Activated naive CD8-positive, alpha-beta T cell treated with anti-CD3 and anti-CD28 coated beads, Interleukin-2, amount 10 ng/mL, durations not matched to agents 7 days and 5 days (primary cell): ENCODE measurements at places on chromosomes 6 and 20. TPM values are rescaled to one million over a fixed set of nuclear protein-coding genes. Genes with fewer than 3 reads are reported as not detected.

DNA sequence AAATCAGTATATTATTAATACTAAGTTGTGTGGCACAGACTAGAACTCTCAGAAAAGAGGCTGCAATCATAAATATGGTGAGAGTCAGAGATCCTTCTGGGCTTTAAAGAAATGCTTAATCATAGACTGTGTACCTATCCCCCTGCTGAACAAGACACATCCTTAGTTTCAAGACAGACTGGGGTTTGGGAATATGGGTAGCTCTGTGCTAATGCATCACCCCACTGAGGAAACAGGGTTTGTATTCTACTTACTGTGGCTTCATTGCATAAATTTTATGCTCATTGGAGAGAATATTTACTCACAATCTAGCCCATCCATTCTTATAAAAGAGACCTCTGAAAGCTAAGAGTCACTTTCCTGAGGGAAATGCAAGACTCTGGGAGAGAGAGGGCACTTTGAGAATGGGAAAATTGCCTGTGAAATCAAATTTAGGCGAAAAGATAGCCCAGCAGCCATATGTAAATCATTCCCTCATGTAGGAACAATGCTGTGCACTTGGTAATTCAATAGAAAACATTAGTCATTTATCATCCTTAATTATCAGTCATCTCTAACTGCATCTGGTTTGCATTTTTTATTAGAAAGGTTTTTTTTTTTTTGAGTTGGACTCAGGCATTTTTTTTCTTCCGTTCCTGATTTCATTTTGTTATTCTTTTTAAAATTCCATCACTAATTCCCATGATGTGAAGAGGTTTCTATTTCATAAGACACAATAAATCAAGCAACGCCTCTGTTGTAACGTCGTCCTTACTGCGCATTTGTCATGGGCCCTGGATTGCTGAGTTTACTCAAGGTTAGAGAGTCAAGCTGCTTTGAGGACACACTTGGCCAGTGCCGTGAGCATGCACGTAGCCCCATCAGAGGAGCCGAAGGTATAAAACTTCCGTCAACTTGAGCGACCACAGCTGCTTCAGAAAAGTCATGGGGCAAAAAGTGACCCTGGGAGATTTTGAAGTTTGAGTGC lies 91.8 kb downstream of the TRMT11 start:
- no peak for DNase-seq

NPEPL1 gene
- total RNA-seq: 37.8 TPM

GRCh38 chr6:116251568-116252384 lies 2.1 kb downstream of the TSPYL4 start:
- no peak for DNase-seq

DNA sequence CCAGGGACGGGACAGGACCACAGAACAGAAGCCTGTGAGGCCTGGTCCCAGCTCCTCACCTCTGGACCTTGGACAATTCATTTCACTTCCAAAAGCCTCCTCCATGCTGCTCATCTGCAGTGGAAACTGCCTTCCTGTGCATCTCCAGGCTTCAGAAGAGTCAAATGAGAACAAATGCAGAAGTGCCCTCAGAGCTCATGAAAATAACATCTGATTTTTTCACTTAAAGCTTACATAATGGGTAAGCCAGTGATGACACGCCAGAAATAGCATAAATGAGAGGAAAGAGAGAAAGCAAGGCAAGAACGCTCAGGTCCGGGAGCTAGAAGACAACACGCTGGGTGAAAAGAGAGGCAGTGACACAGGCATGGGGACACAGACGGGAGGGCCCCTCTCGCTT lies 7.9 kb downstream of the CNKSR3 start:
- no peak for DNase-seq

SOX18 gene
- total RNA-seq: 0.51 TPM

ZC2HC1B gene
- total RNA-seq: not detected

DNA sequence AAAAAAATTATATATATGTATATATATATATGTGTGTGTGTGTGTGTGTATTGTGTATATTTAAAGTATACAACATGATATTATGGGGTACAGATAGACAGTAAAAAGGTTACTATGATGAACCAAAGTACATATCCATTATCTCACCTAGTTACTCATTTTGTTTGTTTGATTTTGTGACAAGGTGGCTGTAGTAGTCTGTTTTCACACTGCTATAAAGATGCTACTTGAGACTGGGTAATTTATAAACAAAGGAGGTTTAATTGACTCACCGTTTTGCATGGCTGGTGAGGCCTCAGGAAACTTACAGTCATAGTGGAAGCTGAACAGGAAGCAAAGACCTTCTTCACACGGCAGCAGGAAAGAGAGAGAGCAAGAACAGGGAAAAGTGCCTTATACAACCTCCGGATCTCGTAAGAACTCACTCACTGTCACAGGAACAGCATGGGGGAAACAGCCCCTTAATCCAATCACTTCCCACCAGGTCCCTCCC lies 30.2 kb upstream of the DACT2 start:
- DNase-seq: no peak

B4GALT5 gene
- total RNA-seq: 13.5 TPM

GTSF1L gene
- not detected for total RNA-seq

SF3B5 gene
- total RNA-seq: 127 TPM

TOX2 gene
- total RNA-seq: 0.44 TPM

DNA sequence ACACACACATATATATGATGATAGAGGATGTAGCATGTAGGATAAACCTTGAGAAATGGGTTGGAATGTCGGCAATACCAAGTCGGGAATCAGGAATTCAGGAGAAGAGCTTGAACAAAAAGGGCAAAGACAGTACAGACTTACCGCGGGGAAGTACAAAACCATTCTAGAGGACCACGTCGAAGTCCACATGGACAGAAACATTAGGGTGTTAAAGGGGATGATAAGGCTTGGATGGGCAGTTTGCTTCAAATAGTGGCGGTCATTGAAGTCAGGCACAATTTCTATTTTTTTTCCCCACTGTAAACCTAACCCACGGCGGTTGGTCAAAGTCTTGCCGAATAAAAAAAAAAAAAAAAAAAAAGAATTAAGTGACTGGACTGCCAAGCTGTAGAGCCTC lies 766 bp upstream of the NUS1 start:
- DNase-seq: no peak

DNA sequence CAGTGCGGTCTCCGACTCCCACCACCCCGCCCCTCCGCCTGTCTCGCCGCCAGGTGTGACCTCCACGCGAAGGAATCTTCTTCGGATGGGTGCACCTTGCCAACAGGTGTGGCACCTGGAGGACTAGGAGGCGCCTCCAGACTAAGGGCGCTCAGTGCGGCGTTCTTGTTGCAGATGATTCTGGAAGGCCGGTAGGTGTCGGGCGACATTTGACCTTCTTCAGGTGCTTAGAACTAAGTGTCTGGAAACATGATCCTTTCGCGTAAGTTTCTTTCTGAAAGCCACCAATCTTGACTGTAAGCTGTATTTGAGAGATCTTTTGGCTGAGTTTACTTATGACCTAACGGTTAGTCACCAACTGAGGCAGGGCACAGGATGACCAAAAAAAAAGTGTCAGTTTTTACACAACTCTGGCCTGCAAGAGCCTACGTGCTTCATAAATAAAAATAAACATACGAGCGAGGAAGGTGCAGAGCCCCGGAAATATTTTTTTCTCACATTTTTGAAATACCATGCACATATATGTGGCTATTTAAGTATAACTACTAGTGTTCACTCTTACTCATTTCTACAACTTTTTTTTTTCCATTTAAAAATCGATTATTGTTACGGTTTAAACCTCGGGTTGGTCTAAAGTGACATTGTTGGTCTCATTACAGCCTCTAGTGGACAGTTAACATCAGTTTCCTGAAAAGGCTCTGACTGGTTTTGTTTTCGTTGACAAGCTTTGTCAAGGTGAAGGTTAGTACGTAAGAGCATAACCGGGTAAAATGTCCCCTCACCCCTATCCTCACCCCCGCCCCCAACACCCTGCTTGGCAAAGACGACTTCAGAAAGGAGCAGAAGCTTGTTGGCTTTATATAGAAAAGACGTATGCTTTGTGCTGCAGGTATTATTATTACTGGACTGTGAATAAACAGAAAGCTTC lies 1.6 kb upstream of the ATXN1 start:
- peak; percentile 60 for DNase-seq

- no peak for DNase-seq
Observed at GRCh38 chr6:158556113-158556512, 3.8 kb upstream of the TMEM181 start.

- no peak for DNase-seq
Observed at GRCh38 chr6:122392564-122393350, 6.7 kb upstream of the HSF2 start.

DNA sequence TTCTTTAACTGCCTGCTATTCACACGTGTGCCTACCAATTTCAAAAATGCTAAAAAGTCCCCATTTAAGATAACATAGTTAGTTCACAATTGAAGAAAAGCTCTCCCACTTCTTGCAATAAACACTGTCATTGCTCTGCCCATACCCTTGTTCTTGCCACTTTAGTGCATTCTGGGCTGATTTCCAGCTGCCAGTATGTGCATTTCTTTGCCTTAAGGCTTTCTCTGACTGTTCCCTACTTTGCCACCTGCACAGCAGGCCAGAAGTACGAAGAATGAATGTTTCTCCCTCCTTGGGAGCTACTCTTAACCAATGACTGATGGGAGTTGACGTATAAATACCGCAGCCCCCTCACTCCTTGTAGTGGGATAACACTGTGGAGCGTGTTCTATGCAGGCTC lies 16.0 kb upstream of the ATRN start:
- no peak for DNase-seq

DNA sequence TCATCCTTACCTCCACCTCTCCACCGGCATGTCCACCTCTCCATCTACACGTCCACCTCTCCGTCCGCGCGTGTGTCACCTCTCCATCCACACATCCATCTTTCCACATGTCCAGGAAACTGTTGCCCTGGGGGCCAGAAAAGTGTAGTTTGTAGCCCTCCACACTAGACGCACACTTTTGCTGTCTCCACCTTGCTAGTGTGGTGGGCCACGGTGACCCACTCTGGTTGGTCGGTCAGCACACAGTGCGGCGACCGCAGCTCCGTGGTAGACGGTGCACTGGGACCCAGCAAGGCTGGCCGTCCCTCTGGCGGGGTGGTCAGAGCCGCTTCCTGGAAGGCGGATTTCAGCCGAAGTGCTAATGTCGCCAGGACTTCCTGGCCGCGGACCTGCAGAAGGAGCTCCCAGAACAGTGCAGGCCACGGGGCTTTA lies 268.6 kb downstream of the DLL1 start:
- no peak for DNase-seq

GRCh38 chr20:43765916-43766315 lies 39.1 kb upstream of the GTSF1L start:
- DNase-seq: no peak

DNA sequence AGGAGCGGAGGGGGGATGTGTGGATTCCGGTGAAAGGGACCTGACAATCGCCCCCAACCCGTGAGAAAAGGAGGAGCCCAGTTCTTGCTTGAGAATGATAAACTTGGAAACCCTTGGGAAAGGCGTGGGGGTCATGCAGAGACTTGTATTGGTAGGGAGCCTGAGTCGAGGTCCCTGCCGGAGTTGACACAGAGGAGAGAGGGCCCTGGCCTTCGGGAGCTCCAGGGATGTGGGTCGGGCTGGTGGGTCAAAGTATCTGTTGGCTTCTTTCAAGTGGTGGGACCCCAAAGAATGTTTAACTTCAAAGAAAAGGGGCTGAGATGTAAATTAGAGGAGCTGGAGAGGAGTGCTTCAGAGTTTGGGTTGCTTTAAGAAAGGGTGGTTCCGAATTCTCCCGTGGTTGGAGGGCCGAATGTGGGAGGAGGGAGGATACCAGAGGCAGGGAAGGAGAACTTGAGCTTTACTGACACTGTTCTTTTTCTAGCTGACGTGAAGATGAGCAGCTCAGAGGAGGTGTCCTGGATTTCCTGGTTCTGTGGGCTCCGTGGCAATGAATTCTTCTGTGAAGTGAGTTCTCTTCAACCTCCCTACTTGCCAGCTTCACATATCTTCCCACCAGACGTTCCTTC lies 571 bp downstream of the CSNK2B start:
- no peak for DNase-seq

- DNase-seq: no peak
Observed at GRCh38 chr20:58669287-58670006, 18.4 kb downstream of the STX16 start.

DNA sequence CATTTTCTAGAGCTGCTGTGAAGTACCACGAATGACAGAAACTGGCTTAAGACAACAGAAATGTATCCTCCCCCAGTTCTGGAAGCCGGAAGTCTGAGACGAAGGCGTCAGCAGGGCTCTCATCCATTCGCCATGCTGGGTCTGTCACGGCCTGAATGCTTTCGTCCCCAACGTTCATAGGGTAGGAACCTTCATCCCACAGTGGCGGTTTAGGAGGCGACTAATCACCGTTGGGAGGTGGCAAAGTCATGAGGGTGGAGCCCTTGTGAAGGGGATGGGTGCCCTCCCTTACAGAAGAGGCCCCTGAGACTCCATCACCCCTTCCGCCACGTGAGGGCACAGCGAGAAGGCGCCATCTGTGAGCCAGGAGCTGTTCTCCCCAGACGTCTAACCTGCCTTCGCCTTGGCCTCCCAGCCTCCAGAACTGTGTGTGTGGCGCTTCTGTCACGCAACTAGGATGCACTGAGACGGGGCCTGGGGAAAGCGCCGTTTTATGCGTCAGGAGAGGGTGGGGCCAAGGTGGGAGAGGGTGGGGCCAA lies 250.3 kb downstream of the TTLL2 start:
- DNase-seq: no peak

VARS1 gene
- 68.2 TPM for total RNA-seq

GRCh38 chr6:46010771-46011170 lies 4.9 kb downstream of the CLIC5 start:
- no peak for DNase-seq

DNA sequence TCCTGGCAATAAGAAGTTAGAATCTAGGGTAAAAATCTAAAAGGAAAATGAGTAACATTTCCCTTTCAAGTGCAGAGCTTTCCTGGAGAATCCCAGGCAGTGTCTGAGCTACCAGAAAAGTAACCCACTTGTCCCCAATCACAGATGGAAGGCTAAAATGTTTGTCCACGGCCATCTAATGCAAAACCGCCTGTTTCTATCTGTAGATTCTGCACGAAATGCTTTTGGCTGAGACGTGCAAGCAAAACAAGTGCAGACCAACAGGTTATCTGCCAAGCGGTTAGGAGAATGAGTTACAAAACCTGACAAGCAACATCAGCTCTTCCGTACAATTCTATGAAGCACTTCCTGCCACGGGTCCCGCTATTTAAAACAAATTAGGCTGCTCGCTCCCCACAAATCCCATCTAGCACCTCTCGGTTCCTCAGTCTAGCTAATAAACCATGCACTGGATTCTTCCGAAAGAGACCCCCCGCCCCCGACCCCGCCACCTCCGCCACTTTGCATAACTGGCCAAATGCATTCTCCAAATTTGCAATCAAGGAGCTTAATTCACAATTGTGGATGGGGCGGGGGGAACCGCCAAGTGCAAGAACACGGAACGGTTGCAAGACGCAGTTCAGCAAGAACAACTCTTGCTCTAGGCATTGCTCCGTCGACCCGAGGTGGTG lies 1.4 kb downstream of the ELOVL5 start:
- no peak for DNase-seq

CDH4 gene
- total RNA-seq: 0.14 TPM

ABHD16B gene
- not detected for total RNA-seq

- no peak for DNase-seq
Observed at GRCh38 chr20:36866681-36867495, 9.1 kb upstream of the TLDC2 start.
